ENCODE measurements at places on chromosomes 7 and 10.

- DNase-seq: no peak
These were observed 279.6 kb upstream of the HGF start for GRCh38 chr7:82049442-82049841.

DNA sequence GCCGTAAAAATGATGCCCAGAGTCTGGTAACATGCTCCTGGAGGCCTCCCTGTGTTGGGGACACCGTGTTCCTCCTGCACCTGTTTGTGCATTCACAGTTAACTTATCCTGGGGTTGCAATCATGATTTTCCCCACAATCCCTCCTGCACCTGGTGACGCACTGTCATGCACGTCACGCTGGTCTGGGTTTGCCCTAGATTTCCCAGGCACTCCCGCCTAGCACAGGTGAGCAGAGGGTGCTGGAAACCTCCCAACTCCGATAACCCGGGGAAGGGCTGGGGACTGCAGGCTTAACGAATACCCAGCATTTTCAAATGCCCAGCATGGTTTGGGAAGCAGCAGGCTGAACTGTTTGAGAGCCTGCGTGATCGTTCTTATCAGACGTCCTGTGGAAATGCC lies 427.1 kb downstream of the TCERG1L start:
- no peak for DNase-seq

DNA sequence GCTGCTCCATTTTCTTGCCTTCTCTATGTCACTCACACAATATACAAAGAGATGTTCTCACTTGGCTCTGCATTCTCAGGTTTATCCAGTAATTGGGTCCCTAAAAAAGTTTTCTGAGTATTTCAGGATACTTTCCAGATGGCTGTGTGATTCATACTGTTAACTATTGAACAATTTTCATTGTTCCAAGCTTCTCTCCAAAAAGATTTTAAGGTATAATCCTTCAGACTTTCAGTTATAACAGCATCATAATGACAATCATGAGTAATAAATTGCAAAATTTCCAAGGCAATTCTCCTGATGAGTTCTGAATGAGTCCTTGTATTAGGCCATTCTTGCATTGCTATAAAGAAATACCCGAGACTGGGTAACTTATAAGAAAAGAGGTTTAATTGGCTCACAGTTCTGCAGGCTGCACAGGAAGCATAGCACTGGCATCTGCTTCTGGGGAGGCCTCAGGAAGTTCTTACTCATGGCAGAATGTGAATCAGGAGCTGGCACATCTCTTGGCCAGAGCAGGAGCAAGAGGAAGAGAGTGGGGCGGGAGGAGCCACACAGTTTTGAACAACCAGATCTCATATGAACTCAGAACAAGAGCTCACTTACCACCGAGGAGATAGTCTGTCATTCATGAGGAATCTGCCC lies 148.1 kb downstream of the SLC16A9 start:
- DNase-seq: no peak

DNA sequence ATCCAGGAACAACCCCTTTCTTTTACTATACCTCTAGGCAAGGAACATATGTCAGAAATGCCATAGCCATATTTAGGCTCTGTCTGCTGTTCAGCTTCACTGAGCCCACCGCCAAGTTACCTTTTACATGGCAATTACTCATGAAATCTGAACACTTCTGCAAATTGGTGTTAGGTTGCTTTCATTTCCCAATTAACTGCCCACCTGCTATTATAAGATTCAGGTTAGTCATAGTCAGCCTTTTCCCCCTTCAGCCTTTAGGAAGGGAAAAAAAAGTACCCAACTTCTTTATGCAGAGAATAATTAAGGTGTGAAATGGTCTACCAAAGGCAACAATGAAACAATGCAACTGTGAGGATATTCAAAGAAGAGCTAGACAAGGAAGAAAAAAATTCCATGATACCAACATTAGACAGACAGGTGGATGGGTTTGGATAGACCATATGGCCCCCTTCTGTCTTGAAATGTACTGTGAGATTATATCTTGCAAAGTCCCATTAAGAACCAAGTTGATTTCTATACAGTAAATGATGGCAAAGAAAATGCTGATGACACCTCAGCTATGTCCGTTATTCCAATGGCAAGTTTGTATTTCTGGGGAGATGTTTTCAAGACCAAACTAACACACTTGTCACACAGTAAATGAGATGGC lies 442.1 kb upstream of the NRP1 start:
- DNase-seq: no peak

- DNase-seq: no peak
These were observed 153.9 kb downstream of the DNAJC1 start for GRCh38 chr10:21849607-21850006.

DNA sequence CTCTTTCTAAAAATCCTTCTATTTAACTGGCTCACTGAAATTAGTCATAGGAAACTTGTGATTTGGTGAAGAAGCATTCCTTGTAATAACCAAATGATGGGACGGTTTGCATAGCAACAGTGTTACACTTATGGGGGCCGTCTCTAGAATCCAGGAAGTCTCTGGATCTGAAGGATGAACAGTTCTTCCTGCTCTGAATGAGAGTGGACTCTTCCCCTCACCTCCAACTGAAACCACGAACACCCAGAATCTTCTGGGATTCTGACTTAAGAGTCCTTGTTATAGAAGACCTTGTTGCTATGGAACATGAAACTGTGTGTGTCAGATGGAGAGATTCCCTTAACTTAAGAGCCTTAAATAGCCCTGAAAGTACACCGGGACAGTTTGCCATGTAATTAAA lies 23.2 kb downstream of the NOLC1 start:
- DNase-seq: no peak

GRCh38 chr7:46908770-46909169 lies 673.1 kb downstream of the TNS3 start:
- no peak for DNase-seq

GRCh38 chr7:136138991-136139390 lies 161.8 kb upstream of the MTPN start:
- DNase-seq: no peak

DNA sequence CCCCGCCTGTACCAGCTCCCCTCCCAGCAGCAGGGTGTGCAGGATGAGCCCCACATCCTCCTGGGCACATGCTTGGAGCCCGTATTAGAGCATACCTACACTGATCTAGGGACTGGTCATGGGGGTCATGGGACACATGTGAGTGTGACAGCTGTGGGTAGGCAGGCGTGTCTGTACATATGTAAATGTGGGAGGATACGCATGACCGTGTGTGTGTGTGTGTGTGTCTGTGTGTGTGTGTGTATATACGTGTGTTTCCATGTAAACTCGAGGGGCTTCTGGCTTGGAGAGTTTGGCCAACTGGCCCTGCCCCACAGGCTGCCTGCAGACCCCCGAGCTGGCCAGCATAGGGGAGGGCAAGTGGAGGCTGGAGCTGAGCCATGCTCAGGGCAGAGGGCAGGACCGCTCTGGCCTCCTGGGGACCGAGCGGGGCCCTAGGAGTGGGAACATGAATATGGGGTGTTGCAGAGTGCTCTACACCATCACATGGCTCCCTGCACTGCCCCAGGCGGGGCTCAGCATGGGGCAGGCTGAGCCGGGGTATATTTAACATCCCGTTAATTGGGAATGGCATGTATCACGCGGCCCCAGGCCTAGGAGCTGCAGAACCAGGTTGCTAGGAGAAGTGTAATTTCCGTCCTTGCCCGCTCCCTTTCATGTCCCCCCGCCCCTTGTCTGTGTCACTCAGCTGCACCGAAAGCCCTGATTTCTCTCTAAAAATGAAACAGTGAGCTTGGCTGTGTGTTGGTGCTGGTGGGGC lies 152.7 kb upstream of the PCBD1 start:
- no peak for DNase-seq

GRCh38 chr10:79113827-79114226 lies 45.1 kb downstream of the ZMIZ1 start:
- DNase-seq: no peak

GRCh38 chr10:117550599-117551329 lies 8.2 kb downstream of the EMX2 start:
- DNase-seq: no peak

DNA sequence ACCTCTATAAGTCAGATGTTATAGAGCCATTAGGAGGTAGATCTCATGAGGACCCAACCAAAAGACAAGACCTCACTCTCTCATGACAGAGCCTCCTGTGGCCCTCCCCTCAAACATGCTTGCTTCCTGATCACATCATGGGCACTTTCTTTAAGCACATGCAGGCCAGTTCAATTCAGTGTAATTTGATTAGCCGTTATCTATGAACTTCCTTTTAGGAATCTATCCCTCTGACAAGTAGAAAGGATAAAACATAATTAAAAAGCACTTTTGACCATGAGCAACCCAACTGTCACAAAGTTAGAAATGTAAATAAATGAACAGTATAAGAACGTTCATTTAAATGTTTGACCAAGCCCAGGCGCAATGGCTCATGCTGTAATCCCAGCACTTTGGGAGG lies 27.7 kb upstream of the TMEM254 start:
- DNase-seq: no peak

- DNase-seq: no peak
These were observed 228.9 kb upstream of the PITRM1 start for GRCh38 chr10:3401491-3401938.

DNA sequence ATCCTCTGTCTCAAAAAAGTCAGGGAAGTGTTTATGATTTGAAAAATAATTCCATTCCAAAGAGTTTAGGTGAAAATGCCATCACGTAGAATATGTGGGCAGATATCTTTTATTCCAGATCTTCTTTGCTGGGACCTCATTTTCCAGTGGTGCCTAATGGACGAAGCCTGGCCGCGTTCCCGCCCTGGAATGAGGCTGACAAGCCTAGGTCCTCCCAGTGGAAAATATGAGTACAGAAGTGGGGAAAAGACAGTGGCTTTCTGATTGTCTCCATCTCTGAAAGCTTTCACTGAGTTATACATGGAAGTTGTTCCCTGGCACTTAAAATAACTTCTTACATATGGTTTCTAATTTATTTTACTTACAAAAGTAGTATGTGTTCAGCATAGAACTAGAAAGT lies 139.4 kb downstream of the TACC2 start:
- no peak for DNase-seq

- DNase-seq: no peak
These were observed 664.8 kb upstream of the SEMA3D start for GRCh38 chr7:85851571-85852193.

GRCh38 chr10:79046326-79046725 lies 22.4 kb upstream of the ZMIZ1 start:
- no peak for DNase-seq

DNA sequence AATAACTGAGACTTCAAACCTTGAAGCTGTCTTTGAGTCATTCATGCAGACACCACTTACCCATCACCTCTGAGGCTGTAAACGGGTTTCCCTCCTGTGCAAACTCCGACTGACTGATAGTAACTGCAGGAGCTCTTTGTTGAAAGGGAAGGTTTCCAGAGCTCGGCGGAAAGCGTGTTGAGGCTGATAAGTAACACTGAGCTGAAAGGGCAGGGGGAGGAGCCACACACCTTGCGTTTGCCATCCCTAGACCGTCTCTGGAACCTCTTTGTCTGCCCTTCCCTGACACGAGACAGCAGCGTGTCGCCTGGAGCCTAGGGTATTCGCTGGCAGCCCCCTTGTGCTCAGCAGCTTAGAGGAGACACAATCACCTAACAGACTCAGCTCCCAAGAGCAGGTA lies 134.0 kb downstream of the PAXIP1 start:
- no peak for DNase-seq

- DNase-seq: no peak
These were observed 223.1 kb downstream of the CUX1 start for GRCh38 chr7:102040569-102040968.

GRCh38 chr7:7938471-7938870 lies 30.1 kb upstream of the GLCCI1 start:
- DNase-seq: no peak

- no peak for DNase-seq
These were observed at the start of gene STEAP4 for GRCh38 chr7:88306590-88307048. Gene STEAP4 (minus strand): TSS chr7:88306894. CDS start chr7:88284269, 22,625 bp downstream.

- no peak for DNase-seq
These were observed 23.5 kb upstream of the ANLN start for GRCh38 chr7:36366005-36366717.

DNA sequence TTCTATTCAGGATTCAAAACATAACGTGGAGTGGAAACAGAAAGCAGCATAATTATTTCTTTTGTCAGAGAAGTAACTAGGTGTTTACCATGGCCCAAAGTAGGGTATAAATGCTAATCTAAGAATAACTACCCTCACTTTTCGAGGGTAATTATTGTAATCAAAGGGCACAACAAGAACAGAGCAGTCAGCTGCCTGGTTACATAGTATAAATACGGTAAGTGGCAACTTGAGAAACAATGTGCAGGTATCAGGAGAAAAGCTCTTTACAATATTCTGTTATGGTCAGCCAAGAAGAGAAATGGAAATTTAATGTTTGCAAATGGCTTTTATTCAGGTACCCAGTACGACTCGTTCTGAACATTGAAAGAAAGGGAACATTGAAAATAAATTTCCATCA lies 242.0 kb upstream of the NPY start:
- no peak for DNase-seq

DNA sequence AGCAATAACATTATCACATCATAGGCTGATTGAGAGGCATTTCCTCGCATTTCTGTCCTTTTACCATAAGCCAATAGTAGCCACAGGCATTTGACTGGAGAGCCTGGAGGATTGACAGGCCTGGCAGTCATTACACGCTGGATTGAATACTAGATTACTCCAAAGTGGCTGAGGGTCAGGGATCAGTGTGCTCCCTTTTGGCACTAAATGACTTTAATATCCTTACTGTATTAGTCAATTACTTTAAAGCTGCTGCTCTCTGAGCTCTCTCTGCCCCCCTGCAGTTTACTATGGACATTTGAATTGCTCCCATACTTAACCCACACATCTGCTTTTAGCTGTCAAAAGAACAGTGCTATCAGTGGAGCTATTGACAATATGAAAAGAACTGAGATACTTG lies 302.0 kb downstream of the TFEC start:
- DNase-seq: no peak

- no peak for DNase-seq
These were observed 30.6 kb downstream of the TMEM243 start for GRCh38 chr7:87188930-87189329.

GRCh38 chr10:102546606-102547320 lies 43.0 kb downstream of the SUFU start:
- DNase-seq: no peak

DNA sequence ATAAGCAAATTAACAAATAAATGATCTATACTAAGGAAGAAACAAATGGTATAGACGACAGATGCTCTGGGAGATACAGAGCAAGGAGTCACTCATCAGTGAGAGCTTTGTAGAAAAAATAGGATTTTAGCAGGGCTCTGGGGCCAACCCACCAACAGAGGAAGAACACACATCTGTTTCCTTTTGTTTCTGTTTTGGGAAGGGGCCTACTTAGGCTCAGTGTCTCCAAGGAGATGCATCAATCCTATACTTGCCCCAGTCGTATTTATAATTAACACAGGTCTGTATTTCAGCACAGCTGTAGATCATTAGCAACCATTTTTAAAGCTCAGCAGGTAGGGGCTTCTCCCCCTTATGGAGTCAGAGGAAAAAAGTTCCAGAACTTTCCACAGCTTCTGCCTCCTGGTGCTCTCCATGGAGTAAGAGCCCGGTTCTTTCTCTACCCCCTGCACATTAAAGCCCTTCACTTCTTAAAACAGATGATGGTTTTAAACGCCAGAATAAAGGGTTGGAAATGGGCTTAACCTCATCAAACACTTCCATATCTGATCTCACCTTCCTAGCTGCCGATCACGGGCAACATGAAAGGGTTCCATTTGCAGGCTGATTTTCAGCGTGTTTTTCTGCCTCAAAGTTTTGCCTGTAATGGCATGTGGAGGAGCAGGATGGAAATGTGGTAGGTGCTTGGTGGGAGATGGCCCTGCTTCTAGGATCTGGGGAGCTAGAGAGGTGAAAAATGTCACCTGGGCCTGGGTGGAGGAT lies 291.7 kb downstream of the TCF7L2 start:
- DNase-seq: no peak

GRCh38 chr10:14244801-14245211 lies 85.9 kb downstream of the FRMD4A start:
- no peak for DNase-seq

- no peak for DNase-seq
These were observed 95.0 kb downstream of the MMRN2 start for GRCh38 chr10:86862373-86862772.

Measured in stimulated activated CD8-positive, alpha-beta memory T cell treated with anti-CD3 and anti-CD28 coated beads, Interleukin-12 subunit alpha, Interleukin-12 subunit beta, amount 100 ng/mL, for 1 hour (primary cell).